ENCODE measurements at places on chromosomes 11 and 22. TPM values are rescaled to one million over a fixed set of nuclear protein-coding genes. Genes with fewer than 3 reads are reported as not detected.

Gene NPAS4
- not detected for polyA plus RNA-seq

Gene SLN
- polyA plus RNA-seq: 1.8 TPM

Gene DBX1
- polyA plus RNA-seq: not detected

Gene CDON
- 2.1 TPM for polyA plus RNA-seq

Gene HEPHL1
- not detected for polyA plus RNA-seq

Gene CATSPER1
- not detected for polyA plus RNA-seq

DNA sequence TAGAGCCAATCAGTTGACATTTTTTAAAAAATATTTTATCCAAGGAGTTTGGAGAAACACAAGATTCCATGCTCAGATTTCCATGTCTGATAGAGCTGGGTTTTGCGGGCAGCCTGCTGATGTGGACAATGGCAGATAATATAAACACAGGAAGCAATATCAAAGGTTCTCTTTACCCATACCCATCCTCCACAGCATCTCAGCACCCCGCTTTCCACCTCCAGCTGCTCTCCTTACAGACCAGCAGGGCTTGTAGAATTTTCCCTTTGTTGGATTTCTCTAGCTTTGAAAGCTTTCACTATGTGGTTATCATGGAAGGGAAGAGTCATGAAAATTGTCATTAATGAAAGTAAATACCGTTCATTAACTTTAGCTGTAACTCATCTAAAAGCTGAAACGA lies 746.4 kb downstream of the OPCML start:
- DNase-seq: no peak

DNA sequence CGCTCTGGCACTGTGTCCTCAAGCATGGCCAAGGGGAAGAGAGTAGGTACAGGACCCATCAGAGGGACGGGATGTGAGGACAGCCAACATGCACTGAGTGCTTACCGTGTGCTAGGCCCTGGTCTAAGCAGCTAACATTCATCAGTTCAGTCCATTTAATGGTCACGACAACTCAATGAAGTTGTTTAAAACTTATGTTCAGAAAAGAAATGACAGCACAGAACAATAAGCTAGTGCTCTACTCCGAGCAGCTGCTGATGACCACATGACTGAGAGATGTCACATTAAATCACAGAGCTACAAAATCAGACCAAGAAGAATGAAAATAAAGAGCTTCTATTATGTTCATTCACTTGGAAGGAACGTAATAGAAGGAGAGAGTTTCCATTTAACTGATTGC lies 26.3 kb downstream of the PRDM10 start:
- no peak for DNase-seq

- DNase-seq: peak; percentile 64
These were observed at the start of gene DLG2 for GRCh38 chr11:85627332-85627997. DLG2 (minus strand) TSS chr11:85627344.

GRCh38 chr11:57162179-57162898 lies 19.4 kb upstream of the LRRC55 start:
- DNase-seq: no peak

- no peak for DNase-seq
These were observed 509.0 kb downstream of the DLG2 start for GRCh38 chr11:85118151-85118550.

- no peak for DNase-seq
These were observed at the start of gene OR10G4 for GRCh38 chr11:124012697-124013096. OR10G4 (plus strand) TSS chr11:124012997; CDS start chr11:124015575, 2,578 bp downstream.

DNA sequence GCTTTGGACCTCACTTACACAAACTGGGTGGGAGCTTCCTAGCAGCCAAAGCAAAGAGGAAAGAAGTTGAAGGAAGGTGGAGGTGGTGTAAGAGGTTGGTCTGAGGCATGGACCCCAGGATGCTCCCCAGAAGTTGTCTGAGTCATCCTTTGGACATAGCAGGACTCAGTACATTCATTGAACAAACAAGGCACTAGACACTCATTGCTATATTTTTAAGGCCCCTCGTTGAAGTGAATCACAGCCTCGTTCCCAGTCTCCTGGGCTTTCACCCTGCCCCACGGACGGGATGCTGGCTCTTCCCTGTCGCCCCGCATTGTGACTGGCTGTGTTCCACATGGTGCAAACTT lies 95.9 kb upstream of the FGF3 start:
- no peak for DNase-seq

All from heart left ventricle (tissue), 16 donors.